ENCODE measurements at places on chromosomes 4 and X. TPM values are rescaled to one million over a fixed set of nuclear protein-coding genes. Genes with fewer than 3 reads are reported as not detected.

Gene TLR7
- total RNA-seq, result not detected

Gene LAMTOR3
- 44.1 TPM for total RNA-seq

Gene AREG
- total RNA-seq, result not detected

Gene SLC4A4
- 22.0 TPM for total RNA-seq

Gene RBMXL3
- total RNA-seq, result not detected

Gene SRPX
- total RNA-seq, result 94.4 TPM

Gene CSAG1
- total RNA-seq, result not detected

All from smooth muscle cell of the umbilical artery (primary cell).